ENCODE measurements at places on chromosomes 11 and 22.

DNA sequence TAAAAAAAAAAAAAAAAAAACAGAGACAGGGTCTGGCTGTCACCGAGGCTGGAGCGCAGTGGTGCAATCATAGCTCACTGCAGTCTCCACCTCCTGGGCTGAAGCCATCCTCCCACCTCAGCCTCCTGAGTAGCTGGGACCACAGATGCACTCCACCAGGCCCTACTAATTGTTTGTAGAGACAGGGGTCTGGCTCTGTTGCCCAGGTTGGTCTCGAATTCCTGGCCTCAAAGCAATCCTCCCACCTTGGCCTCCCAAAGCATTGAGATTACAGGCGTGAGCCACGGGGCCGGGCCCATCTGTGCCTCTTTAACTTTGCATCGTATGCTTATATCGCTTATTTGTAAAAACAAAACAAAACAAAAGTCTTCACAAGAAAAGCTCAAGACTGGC is 3.1 kb downstream of the CPT1A start:
- DNase-seq, result no peak

- peak; percentile 31 for DNase-seq
Measured at GRCh38 chr11:62124186-62125113, 639 bp downstream of the INCENP start.

DNA sequence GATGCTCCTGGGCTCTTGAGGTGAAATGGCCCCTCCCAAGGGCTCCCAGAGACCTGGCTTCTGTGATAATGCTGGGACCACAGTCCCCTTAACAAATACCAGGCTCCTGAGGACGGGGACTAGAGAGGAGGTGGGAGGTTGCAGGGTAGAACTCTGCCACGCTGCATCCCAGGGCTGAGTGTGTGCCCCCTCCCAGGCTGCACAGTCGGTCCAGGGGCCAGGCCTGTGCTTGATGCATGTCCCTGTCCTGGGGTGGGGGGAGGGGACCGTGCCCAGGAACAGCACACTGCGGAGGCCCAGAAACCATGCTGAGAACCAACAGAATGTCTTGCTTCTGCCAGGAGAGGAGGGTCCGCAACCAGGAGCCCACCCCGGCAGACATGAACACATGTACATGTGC is 9.3 kb downstream of the CSF2RB start:
- DNase-seq, result no peak

DNA sequence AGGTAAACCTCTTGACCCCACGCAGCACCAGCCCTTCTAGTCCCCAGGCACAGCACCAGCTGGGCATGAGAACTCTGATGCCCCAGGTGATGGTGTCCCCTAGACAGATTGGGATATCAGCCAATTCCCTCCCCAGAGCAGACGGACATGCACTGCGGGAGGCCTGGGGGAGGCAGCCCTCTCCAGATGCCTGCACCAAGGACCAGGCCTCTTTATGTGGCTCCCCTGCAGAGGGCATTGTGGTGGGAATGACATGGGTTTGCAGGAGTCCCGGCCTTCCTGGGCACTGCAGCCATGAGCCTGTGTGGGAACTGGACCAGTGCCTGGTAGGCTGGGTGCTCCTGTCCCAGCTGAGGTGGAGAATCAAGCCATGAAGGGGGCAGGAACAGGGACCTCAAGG is 25.9 kb downstream of the PPM1F start:
- DNase-seq, result no peak

- DNase-seq, result no peak
Measured at GRCh38 chr22:38564669-38565068, 5.3 kb downstream of the DMC1 start.

GRCh38 chr22:26395926-26396325 is 33.1 kb upstream of the ASPHD2 start:
- no peak for DNase-seq

- no peak for DNase-seq
Measured at GRCh38 chr11:67179892-67180490, 60.9 kb downstream of the KDM2A start.

- DNase-seq, result peak; percentile 3
Measured at GRCh38 chr11:87219266-87219665, 181.5 kb downstream of the TMEM135 start.

Data from fibroblast of skin of scalp (primary cell).